ENCODE measurements at places on chromosomes 7 and 10. TPM values are rescaled to one million over a fixed set of nuclear protein-coding genes. Genes with fewer than 3 reads are reported as not detected.

- no peak for DNase-seq
Measured at GRCh38 chr7:7201578-7202374, 19.4 kb downstream of the C1GALT1 start.

GRCh38 chr10:43707770-43708169 is 59.1 kb upstream of the ZNF32 start:
- DNase-seq, result no peak

DNA sequence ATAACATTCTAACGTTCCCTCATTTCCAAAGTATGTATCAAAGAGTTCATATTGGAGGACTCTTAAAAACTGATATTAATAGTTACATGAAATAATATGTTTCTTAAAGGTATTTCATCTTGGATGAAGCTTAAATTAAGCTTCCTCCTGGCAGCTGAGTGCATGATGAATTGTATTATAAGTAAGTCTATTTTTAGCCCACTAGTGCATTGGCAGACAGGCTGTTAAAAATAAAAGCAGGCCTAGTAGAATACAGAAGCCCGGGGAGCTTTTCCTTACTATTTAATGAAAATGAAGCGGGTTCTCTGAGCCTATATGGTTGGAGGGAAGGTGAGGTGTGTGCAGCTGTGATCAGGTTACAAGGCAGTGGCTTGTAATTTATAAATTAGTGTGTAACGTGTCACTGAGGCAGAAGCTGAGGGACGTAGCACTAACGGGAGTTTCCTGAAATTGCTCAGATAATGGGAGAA is 130.7 kb upstream of the KMT2E start:
- DNase-seq, result no peak

DNA sequence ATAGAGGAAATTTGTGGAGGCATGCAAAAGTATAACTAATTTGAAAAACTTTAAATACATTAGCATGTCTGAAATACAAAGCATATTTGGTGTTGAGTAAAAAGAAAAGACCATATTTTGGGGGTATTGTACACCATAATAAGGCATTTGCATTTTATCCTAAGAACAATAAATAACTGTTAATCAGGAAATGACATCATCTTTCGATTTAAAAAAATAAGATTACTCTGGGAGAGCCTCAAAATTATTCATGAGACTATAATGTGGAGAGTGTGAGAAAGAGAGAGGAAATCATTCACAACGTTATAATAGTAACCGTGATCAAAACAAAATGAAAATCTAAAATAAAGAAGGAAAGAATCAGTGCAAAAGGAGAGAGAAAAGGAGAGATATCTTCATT is 712.3 kb upstream of the POT1 start:
- DNase-seq, result no peak

DNA sequence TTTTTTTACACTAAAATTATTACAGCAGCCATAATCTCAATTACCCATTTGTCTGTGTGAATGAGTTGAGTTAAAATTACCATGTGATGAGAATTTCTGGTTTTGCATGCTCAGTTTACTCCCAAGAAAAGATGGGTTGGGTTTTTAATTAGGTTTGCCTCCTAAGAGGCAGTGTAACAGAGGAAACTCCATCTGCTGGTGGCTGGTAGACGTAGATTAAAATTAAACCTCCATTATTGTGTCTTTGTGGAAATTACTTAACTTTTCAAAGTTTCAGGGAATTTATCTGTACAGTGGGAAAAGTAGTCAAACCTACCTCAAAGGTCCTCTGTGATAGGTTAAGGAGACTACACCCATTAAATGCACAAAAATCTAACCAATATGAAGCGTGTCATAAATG is 954.2 kb downstream of the PCDH15 start:
- DNase-seq, result no peak

- DNase-seq, result peak; percentile 56
Measured at GRCh38 chr10:118958984-118959925, 70.3 kb upstream of the NANOS1 start.

GRCh38 chr10:103901299-103901698 is 16.7 kb downstream of the STN1 start:
- no peak for DNase-seq

DNA sequence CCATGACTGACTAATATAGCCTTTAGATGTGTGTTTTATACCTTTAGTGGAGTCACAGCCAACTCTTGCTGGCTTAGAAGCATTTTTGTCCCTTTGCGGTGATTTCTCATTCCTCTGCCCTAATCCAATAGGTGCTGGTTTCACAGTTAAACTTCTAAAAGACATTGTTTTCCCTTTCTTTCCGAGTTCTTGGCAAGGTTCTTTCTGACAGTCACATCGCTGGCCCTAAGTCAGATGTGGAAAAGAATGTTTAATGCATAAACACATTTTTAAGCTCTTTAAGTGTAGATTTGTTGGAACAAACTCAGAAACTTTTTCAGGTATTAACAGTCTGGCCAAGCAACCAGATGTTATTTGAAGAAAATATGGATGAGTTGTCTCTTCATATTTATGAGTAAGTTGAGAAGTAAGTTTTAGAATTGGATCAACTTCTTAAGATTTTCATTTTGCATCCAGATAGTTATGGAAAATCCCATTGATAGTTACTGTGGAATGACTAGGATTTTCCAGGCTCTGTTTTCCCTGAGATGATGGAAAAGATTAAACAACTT is 4.1 kb downstream of the EPDR1 start:
- DNase-seq, result no peak

The EEPD1 gene
- 10.3 TPM for total RNA-seq

The ASAH2 gene
- total RNA-seq, result 2.5 TPM

The SPDYE9 gene
- total RNA-seq, result not detected

The CALHM1 gene
- not detected for total RNA-seq

The KNDC1 gene
- total RNA-seq, result 8.5 TPM

The PRPS1L1 gene
- total RNA-seq, result not detected

The LIPK gene
- not detected for total RNA-seq

The HOXA6 gene
- not detected for total RNA-seq

The LRRC18 gene
- not detected for total RNA-seq

The PIK3CG gene
- 0.73 TPM for total RNA-seq
